ENCODE measurements at places on chromosomes 5 and 9. TPM values are rescaled to one million over a fixed set of nuclear protein-coding genes. Genes with fewer than 3 reads are reported as not detected.

The CDX1 gene
- 0.12 TPM for total RNA-seq

The LOX gene
- total RNA-seq = 216 TPM

The C8G gene
- not detected for total RNA-seq

The DOCK2 gene
- 0.23 TPM for total RNA-seq

The CARD9 gene
- 4.3 TPM for total RNA-seq

The OR1L1 gene
- not detected for total RNA-seq

The CDC25C gene
- total RNA-seq = 0.12 TPM

The WDR38 gene
- total RNA-seq = not detected

The SUSD3 gene
- 8.6 TPM for total RNA-seq

The ADAMTS6 gene
- total RNA-seq = 12.7 TPM

The RAB14 gene
- total RNA-seq = 18.4 TPM

The FAM221B gene
- not detected for total RNA-seq

The TMC1 gene
- not detected for total RNA-seq

The NUTM2G gene
- not detected for total RNA-seq

The PDE6A gene
- under 0.01 TPM for total RNA-seq

The SLC25A2 gene
- not detected for total RNA-seq

The C9 gene
- total RNA-seq = not detected

The NR4A3 gene
- 0.26 TPM for total RNA-seq

The TLN1 gene
- total RNA-seq = 344 TPM

The GLDC gene
- total RNA-seq = 3.5 TPM

The KIF4B gene
- not detected for total RNA-seq

The DDX4 gene
- total RNA-seq = not detected

The RIMOC1 gene
- total RNA-seq = 33.7 TPM

The HK3 gene
- not detected for total RNA-seq

The P4HA2 gene
- 202 TPM for total RNA-seq

The SOX30 gene
- not detected for total RNA-seq

The OR1N1 gene
- not detected for total RNA-seq

The LHX3 gene
- total RNA-seq = not detected

The FOXD1 gene
- total RNA-seq = 8.9 TPM

The PCAT7 gene
- under 0.01 TPM for total RNA-seq

The MRPL41 gene
- 74.1 TPM for total RNA-seq

The UIMC1 gene
- 20.9 TPM for total RNA-seq

The CDH10 gene
- total RNA-seq = not detected

The ADAMTS19 gene
- not detected for total RNA-seq

The ST6GALNAC4 gene
- total RNA-seq = 47.5 TPM

The DMRTA1 gene
- 0.12 TPM for total RNA-seq

The TYRP1 gene
- 0.23 TPM for total RNA-seq

The SLC25A48 gene
- not detected for total RNA-seq

The CD14 gene
- 4.3 TPM for total RNA-seq

The ADAMTSL1 gene
- 37.4 TPM for total RNA-seq

The OR5C1 gene
- not detected for total RNA-seq
